Hindlimb muscle (tissue), 1 donor: ENCODE measurements at places on chromosomes 4 and X.

GRCh38 chr4:173765751-173766150 lies 235.7 kb upstream of the HAND2 start:
- DNase-seq: no peak

GRCh38 chr4:1810765-1811164 lies 17.7 kb downstream of the FGFR3 start:
- DNase-seq: no peak

DNA sequence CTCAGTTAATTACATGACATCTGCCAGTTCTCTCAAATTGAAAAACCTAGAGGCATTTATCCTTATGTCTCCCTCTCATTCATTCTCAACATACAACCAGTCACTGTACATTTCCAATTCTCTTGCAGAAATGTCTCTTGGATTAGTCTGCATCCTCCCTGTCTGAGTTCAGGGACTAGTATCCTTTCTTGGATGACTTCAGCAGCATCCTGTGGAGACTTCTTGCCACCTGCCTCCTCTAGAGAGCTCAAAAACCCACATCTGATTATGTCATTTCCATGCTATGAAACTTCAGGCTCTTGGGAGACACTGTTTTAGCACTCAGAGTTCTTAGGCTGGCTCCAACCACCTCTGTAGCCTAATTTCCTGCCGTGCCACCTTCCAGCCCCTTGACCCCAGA lies 515.1 kb upstream of the DIPK2B start:
- no peak for DNase-seq

DNA sequence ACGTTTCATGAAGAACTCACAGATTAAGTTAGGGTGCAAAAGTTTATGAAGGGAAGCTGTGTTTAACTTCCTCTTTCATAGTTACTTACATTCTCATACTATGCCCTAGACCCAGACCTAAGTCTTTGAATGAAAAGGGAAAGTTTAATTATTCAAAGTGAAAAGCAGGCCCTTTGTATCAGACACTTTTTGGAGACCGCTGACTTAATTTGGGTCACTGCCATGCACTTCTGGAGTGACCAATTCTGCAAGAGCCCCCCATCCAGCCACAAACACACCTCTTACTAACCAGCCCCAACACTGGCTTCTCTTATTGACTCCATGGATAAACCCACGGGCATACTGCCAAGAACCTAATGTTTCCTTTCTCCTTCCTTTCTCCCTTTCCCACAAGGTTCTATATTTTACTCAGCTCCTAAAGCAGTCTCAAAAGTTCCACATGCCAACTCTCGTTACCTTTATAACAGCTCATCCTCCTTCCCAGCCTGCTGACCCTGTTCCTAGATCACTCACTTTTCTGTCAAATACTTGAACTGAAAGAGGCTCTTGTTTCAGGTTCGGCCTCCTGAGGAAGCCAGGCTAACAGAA lies 34.5 kb downstream of the ABCE1 start:
- DNase-seq: peak; percentile 2

GRCh38 chr4:103400405-103400804 lies 202.3 kb upstream of the CENPE start:
- DNase-seq: no peak

DNA sequence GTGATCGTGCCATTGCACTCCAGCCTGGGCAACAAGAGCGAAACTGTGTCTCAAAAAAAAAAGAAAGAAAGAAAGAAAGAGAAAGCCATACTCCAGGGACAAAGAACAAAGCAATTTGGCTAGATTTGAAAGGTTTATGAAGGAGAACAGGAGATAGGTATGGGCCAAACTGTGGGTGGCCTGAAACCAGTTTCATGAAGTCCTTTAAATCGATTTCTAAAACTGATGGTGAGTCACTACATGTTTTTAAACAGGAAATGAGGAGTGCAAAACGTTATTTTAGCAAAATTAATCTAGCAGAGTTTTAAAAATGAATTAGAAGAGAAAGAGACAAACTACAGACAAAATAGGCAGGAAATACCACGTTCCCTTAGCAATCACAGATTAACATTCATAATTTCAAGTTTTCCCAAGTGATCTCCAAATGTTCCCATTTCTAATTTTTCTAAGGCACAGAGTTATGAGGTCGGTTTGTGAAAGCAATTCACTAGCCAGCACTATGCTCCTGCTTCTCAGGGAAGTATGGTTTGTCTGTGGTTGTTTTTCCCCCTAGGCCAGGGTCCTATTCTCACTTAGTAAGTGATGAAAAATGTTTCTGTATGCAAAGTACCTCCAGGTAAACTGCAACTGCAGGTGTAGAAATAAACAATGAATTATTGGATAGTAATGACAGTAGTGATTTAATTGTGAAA lies 190.6 kb downstream of the PPP3CA start:
- no peak for DNase-seq

GRCh38 chrX:46648660-46649059 lies 75.1 kb downstream of the CHST7 start:
- no peak for DNase-seq

DNA sequence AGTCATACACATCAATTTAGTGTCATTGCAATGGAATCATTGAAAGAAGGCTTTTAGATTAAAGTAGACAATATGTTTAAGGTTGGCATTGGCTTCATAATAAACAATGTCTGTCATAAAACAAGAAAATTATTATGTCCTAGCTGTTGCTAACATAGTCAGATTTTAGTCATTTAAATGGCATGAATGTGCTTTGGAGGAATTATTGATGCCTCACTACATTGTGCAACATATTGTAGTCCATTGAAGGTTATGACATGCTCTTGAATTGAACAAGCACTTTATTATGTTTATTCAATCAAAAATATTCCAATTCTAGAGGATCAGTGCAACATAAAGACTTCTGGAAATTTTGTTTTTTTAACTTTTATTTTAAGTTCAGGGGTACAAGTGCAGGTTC lies 489.8 kb upstream of the AMOT start:
- no peak for DNase-seq

- peak; percentile 52 for DNase-seq
Measured at GRCh38 chr4:23888421-23889319, 1.2 kb downstream of the PPARGC1A start.

DNA sequence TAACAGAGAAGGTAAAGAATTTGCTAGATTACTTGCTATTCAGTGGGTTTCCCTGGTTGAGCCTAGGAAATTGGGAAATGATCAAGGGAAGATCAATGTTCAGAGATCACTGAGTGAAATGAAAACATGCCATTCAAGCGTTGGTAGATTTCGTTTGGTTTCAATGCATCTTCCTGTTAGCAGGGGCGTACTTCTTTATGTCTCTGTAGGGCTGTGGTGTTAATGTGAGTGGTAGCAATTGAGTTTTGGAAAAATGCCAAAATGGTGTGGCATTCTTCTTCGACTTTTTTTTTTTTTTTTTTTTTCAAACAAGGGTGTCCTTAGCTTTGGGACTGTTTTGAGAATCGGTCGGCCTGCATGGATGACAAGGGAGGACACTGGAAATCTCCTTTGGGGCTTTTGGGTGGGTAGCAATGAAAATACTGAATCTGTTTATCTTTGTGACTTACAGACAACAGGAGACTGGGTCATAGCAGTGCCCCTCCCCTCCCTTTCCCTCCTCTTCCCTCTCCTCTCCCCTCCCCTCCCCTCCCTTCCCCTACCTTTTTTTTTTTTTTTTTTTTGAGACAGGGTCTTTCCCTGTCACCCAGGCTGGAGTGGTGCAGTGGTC lies 50.4 kb downstream of the SPRY1 start:
- no peak for DNase-seq

GRCh38 chrX:41516456-41516855 lies 69.3 kb downstream of the NYX start:
- no peak for DNase-seq

GRCh38 chr4:121380776-121381462 lies at the start of gene QRFPR:
Gene QRFPR, minus strand, starts transcription at chr4:121381018. Its CDS starts 371 bp downstream, at chr4:121380647.
- no peak for DNase-seq

DNA sequence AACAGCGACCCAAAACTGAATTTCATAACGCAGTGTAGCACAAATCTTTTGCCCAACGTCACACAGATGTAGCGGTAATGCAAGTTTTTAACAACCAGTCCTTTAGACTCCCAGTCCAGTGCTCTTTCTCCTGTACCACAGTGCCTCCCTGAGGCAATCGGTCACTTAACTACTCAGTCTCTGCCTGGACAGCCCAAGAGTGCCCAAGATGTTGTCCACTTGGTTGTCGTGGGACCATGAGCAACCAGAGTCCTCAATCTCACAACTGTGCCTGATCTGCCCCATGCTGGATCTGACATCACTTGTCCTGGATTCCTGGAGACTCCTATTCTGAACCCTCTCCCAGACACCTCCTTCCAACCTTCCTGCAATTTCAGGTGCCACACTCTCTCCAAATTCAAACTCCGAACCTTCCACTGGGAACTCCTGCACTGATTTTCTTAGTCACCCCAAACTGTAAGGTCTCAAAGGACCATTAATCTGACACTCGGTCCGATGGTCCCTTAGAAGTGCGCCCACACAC lies 702 bp downstream of the MMGT1 start:
- no peak for DNase-seq

- no peak for DNase-seq
Measured at GRCh38 chr4:122749704-122750454, 17.4 kb downstream of the BBS12 start.

DNA sequence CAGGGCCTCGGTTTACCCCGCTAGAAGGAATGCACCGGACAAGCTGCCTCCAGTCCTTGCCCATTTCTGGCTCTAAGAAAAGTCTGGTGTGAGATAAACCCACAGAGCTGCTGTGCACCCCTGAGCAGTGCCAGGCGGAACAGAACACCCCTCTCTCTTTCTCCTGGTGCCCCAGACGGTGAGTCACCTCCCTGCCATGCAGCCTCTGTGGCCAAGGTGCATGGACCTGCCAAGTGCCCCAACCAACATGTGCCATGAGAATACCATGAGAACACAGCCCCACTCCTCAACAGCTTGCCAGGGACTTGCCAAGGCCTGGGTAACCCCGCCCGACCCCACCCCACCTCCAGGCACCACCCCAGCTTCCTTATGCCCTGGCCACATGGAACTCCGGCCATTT lies 47.7 kb upstream of the MAN2B2 start:
- DNase-seq: no peak
